HL-60 (cell line): ENCODE measurements at places on chromosomes 12 and 14.

DNA sequence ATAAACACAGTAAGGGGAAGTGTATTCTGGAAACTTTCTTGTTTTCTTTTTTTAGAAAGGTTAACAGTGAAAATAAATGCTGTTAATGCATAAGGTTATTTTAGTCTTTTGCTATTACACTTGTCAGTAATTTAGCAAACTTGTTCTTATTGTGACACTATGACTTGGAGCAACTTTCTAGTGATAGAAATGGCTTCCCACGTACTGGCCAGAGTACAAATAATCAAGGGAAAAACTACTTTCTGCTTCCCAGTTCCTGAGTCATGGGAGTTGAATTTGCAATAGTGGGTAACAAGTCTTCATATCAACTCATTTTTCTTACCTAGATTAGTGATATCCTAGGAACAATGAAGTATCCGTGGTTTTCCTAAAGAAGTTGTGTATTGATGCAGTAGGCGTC, 1072.3 kb downstream of the FLRT2 start:
- DNase-seq = no peak

DNA sequence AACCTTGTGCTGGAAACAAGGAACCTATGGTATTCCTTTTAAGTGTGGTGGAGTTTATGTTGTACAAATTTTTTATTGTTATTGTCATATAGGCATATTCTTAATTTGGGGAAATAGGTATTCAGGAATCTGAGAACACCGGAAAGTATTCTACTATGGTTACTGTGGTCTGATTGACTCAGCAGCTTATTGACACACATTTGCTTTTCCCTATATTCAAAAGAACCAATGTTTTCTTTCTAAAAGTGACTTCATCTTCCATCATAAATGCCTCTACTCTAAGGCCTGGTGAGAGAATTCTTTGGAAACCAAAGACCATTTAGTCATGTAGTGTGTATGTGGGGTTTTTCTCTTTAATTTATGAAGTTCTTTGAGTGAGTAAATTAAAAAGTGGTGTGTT, 474.8 kb downstream of the TMTC2 start:
- no peak for DNase-seq

DNA sequence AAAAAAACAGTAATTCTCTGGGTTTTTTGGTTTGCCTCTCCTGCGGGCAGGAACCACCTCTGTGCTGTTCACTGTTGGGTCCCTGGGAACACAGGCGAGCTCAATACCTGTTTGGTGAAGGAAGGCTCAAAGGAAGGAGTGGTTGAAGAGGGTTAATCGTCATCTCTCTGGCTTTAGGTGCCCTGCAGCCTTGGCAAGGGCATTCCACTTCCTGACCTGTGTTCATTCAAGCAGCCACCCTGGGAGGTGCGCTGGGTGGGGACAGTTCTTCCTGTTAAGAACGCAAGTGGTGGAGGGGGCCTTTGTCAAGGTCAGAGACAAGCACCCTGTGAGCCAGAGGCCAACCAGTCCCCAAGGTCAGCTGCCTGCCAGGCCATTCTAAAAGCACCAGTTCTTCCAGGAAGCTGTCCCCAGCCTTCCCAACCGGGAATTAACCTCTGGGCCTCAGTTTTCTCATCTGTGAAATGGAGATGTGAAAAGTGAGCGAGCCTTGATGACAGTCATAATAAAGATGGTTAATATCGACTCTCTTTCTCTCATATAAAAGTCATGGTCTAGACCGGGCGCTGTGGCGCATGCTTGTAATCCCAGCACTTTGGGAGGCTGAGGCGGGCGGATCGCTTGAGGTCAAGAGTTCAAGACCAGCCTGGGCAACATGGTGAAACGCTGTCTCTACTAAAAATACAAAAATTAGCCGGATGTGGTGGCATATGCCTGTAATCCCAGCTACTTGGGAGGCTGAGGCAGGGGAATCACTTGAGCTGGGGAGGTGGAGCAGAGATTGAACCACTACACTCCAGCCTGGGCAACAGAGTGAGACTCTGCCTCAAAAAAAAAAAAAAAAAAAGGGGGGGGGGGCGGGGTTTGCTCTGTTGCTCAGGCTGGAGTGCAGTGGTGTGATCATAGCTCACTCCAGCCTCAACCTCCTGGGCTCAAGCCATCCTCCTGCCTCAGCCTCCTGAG, 6.1 kb downstream of the RHOF start:
- no peak for DNase-seq

- no peak for DNase-seq
Measured at GRCh38 chr14:81062816-81063215, 107.4 kb downstream of the TSHR start.

GRCh38 chr12:68446384-68446783, 114.2 kb upstream of the MDM1 start:
- no peak for DNase-seq

DNA sequence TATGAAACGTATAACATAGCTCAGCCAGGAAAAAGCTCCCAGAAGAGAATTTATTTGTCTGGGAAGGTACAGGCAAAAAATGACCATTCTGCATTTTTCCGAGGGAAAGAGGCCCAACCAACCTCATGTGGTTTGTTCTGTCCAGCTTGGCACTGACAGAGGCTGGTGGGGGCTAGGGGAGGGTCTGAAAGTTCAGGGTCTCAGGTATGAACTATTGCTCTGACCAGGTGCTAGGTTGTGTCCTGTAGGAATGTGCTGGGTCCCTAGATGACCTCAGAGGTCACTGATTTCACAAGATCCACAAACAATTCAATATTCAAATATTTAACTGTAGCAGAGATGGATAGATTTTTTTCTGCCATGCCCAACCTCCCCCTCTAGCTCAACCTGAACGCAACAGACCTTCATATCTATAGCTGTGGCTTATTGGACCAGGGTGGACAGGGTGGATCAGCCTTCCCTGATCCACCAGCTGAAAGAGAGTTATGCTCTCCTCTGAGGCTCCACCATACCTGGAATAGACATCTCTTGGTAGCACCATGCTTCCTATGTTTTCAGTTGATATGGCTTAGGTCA, 32.9 kb upstream of the IFT81 start:
- no peak for DNase-seq

DNA sequence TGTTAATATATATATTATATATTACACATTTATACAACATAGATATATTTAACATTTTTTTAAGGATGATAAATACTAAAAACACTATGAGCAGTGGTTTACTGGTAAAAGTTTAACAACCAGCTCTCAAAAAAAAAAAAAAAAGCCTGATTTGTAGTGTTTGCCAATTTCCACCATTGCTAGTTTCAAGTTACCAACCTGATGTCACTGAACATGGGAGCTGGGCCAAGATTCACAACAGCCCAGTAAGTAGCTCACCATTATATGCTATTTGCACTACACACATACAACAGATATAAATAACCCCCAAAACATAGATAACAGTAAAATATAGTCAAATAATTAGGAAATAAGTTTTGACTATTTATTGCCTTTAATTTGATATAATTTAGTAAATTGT, 28.9 kb upstream of the TMX1 start:
- no peak for DNase-seq

- no peak for DNase-seq
Measured at GRCh38 chr12:32828120-32828519, 68.5 kb downstream of the PKP2 start.

GRCh38 chr14:69780092-69780491, 13.2 kb downstream of the SRSF5 start:
- no peak for DNase-seq

DNA sequence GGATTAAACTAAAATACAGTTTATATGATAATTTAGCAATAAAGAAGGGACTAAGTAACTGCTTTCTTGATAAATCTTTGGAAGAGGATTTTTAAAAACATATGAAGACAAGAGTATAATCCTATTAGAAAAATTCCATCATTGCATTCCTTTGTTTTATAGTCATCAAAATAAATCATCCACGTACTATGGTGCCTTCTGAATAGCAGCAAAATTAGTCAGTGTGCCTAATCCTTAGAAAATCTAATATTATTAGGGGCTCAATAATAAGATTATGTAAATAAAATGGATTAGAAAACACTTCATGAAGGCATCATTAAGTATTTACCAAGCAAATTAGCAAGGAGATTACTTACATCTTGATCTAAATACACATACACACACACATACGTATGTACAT, 102.1 kb downstream of the KCNH5 start:
- DNase-seq = no peak

- no peak for DNase-seq
Measured at GRCh38 chr12:106692896-106693820, 81.3 kb upstream of the RIC8B start.

GRCh38 chr12:94802796-94803195, 152.4 kb upstream of the TMCC3 start:
- no peak for DNase-seq

DNA sequence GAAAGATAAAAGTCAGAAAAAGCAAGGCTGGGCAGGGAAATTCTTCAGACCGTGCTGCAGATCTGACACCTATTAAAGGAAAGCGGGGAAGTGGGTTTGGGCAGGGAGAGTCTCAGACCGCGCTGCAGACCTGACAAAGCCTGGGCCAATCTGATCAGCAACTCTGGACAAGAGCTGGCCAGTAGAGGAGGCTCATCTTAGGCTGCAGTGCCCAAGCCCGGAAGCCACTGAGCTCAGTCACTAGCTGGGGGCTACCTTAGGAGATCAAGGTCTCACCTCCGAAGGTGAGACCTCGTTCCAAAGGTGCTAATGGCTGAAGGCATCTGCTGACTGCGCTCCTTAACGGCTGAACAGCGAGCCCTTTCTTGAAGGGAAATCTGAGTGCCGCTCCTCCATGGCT, 60.2 kb downstream of the SINHCAF start:
- no peak for DNase-seq

DNA sequence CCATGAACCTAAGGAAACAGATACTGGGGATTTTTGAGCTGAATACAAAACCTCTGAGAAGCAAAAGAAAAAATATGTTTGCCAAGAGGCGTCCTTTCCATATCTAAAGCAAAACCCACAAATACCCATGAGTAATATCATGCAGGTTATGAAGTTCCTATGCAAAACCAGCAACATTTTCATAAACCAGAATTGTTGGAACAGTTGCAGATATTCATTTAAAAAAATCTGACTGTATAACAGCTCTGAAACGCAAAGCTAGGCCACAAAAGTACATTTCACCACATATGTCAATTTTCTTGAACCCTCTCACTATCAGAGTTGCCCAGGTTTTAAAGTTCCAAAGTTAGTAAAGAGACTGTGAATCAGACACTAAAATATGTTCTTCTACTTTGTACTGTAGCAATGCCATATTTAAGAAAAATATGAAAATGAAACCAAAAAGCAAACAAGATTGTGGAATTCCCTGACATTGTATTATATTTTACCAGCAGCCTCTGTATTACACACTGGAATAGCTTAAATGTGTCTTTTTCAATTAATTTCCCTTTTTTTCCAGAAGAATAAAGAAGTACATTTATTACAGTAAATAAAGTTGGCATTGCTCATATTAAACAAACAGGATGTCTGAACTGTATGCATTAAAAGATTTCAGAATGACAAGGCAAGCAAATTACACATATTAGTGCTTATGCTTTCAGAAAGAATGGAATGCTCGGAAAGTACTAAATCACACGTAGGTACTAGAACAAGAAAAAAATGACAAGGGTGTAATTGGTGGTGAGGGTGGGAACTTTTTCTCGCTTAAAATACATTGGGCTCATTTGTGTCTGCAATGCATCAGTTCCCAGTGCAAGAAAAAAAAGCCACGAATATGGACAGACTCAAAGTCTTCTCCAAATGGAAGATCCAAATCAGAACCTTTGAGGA, 33.6 kb upstream of the HIF1A start:
- DNase-seq = no peak

GRCh38 chr12:10941916-10942607, 3.0 kb upstream of the TAS2R14 start:
- no peak for DNase-seq

DNA sequence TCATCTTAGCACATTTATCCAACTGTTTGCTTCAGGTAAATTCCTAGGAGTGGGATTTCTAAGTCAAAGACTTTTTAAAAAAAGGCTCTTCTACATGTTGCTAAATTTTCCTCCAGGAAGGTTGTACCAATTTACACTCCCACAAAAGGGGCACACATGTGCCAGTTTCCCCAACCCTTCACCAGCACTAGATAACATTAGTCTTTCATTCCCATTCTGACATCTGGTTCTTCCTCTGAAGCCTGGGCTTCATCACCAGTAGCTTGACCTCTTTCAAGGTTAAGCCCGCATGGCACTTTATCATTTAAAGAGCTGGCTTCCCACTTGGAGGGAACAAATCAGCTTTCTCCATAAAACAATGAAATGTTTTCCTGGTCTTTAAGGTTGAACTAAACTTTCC, 168.4 kb downstream of the MYRFL start:
- DNase-seq = no peak

DNA sequence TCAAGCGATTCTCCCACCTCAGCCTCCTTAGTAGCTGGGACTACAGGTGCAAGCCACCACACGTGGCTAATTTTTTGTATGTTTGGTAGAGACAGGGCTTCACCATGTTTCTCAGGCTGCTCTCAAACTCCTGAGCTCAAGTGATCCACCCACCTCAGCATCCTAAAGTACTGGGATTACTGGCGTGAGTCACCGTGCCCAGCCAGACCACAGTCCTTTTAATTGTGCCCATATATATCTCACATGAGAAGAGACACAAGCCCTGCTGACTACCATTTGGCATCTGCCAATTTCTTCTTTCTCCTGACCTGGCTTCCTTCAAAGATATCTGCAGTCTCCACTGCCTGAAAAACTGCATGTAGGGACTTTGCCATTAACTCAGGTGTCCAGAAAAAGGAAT, 142.5 kb downstream of the DPY19L2 start:
- no peak for DNase-seq

GRCh38 chr14:37658156-37658555, 62.7 kb downstream of the TTC6 start:
- no peak for DNase-seq

DNA sequence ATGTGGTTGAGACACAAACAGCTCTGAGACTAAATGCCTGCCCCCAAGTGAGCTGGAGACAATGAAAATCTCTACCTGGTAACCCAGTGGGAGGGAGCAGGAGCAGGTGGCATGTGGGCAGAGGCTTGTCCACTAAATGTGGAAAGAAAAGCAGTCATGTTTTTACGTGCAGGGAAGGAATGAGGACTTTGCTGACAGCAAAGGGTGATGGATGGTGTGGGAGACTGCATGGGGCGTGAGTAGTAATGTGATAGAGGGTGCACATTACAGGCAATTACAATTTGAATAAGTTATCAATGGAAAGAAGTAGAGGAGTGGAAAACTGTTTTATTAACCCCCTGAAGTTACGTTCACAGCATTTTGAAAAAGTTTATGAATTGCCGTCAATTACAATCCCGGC, 176.6 kb downstream of the NRXN3 start:
- no peak for DNase-seq

GRCh38 chr12:51855586-51856428, 7.3 kb upstream of the FIGNL2 start:
- DNase-seq = no peak

DNA sequence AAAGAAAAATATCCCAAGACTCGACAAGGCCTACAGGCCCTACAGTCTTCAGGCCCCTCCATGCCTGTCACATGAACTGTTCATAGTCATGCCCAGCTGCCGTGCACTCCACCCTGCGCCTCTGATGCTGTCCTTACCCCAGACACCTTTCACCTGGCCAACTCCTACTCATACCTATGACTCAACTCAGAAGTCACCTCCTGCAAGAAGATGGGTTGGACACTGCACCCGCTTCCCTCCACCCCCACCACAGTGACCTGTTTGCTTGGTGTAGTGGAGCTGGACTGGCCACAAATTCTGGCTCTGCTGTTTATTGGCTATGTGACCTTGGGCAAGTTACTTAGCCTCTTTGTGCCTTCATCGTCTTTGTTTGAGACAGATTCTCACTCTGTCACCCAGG, 56.2 kb downstream of the PHETA1 start:
- DNase-seq = no peak

- no peak for DNase-seq
Measured at GRCh38 chr12:51103977-51104376, 20.6 kb upstream of the CSRNP2 start.
